Activated CD4-positive, alpha-beta T cell treated with anti-CD3 and anti-CD28 coated beads, Interleukin-2, amount 50 U/mL, for 24 hours (primary cell): ENCODE measurements at places on chromosomes 5 and 9.

GRCh38 chr5:169050636-169051035 is 250.3 kb downstream of the SLIT3 start:
- no peak for DNase-seq

GRCh38 chr9:29717631-29718030 is 2144.3 kb upstream of the C9orf72 start:
- DNase-seq, result no peak

GRCh38 chr9:7067169-7067568 is 309.4 kb downstream of the KDM4C start:
- DNase-seq, result no peak

DNA sequence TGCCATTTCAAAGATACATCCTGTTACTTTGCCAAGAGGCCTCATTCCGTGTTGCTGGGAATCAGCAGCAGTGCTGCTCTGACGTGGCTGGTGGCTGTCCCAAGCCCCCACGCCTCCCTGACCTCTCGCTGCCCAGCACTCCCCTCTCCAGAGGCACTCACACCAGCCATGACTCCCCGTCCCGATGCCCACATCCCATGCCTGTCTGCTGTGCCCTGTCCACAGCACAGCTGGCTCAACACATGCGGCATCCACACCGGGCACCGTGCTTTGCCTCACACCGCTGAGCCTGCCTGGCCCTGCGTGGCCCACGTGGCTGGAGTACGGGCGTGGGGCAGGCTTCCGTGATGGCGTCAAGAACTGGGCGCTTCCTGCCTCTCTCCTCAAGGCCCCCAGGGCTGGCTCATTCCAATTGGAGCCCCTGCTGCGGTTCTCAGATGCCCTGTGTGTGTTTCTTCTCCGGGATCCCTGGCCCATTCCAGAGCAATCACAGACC is 7.8 kb upstream of the LCN1 start:
- DNase-seq, result no peak

DNA sequence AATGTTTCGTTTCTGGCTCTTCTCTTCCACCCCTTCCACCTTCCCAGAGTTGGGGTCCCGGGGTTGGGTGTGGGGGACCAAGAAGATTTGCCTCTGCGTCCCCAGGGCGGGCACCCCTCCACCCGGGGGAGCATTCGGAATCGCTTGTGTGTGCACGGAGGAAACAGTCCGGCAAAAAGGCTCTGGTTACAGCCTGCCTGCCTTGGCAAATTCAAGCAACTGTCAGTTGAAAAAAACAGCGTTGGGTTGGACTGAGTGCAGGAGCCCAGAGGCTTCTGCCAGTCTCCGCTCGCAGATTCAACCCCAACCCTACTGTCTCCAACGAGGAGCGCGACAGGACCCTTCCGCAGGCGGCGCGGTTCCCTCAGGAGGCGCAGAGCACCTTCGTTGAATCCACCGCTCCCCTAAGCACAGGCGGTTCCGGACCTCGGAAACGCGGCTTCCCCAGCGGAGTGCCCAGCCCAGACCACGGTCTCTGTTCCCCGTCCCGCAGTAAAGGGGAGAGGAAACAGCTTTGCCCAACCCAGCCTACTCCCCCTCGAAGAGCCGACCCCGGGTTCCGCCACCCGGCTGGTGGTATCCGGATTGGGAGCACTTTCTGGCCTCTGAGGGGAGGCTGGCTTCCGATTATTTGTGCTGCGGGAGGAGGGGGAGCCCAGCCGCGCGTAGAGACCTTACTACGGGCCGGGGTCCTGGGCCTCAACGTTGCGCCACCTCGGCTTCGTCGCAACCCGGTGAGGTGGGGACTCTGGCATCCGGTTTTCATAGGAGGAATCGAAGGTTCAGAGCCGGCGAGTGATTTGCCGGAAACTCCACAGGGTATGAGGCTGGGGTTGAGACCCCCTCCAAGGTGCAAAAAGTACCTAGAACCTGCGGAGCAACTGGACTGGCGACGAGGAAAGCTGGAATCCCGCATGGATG is 9.6 kb downstream of the LHX6 start:
- no peak for DNase-seq

DNA sequence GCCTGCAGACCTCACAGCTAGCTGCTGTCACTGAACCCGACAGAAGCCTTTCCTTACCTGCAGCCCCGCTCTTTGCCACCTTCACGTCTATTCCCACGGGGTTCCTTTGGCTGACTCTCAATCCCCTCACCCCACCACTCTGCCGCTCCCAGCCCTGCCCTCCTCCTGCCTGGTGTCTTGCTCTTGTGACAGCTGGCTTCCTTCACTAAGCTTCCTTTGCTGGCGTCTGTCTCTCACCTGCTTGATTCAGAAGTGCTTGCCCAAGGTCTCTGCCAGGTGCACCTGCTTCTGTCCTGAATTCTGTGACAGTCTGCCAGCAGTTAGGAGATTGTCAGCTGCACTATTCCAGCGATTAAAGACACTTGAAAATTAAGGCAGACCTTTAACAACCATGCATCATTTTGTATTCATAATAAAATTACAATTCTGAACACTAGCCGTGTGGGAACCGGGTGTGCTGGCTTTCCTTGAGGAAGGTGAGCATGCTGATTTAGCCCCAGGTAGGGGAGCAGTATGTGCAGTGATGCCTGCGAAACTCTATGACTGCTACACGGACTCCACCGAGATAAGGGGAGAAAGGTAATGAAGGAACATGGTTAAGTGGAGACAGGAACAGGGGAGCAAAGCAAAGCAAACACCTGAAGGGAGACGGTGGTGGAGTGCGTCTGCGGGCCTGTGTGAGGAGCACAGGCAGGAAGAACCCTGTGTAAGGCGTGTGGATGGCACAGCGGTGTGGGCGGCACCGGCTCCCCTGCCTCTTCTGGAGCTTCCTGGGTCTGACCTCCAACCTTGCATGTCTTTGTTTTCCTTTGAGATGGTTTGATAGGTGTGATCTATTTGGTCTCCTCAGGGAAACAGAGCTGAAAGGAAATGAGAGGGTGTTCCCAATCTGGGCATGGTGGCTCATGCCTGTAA is 80.1 kb upstream of the CACNA1B start:
- no peak for DNase-seq

GRCh38 chr9:98502976-98503325 is 205.8 kb downstream of the GABBR2 start:
- no peak for DNase-seq

DNA sequence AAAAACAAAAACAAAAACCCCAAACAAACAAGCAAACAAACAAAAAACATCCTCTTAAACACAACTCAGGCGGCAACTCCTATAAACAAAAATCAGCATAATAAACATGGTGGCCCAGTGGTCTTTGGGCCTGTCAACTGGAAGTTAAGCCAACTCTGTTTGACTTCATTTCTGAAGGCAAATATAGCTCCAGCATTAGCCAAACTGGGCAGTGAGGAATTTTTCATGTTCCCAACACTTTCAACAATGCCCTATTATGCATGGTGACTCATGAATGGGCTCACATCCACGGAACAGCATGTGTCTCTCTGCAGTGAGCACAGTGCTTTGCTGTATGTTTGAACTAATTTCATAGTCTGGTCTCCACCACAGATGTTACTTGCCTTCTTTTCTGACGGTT is 143.9 kb upstream of the STC2 start:
- no peak for DNase-seq

- DNase-seq, result no peak
Observed at GRCh38 chr5:113227798-113228197, 207.0 kb downstream of the TSSK1B start.

DNA sequence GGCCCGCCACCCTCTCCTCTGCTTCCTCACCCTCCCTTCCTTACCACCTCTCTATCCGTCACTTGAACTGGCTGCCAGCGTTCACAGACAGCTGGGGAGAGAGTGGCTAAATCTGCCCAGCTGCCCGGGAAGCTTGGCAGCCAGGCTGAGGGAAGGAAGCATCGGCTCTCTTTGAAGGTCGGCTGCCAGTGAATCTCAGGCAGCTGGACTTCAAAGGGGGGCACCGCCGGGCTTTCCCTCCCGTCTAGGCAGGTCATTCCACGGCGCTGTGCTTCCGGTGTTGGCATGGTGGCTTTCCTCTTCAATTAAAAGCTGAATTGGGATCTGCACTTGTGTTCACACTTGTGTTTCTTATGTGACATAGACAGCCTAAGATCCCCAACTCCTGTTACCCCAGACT is 174.0 kb downstream of the GDNF start:
- no peak for DNase-seq

GRCh38 chr5:17077440-17078233 is 139.8 kb upstream of the BASP1 start:
- DNase-seq, result no peak

GRCh38 chr5:9951865-9952516 is 297.7 kb downstream of the ATPSCKMT start:
- DNase-seq, result no peak

- no peak for DNase-seq
Observed at GRCh38 chr5:62326702-62327101, 20.7 kb downstream of the KIF2A start.

DNA sequence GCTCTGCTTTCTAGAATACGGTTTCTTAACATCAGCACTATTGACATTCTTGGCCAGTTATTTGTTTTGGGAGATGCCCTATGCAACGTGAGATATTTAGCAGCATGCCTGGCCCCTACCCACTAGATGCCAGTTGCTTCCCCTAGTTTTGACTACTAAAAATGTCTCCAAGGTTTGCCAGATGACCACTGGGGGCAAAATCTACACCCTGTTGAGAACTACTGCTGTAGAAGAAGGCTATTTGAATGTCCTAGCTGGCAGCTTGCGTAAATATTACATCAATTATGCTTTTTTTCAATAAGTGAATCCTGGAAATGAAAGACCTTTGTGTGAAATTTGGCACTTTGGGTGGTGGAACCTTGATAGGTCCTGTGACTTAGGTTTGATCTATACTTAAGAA is 5.0 kb downstream of the NCBP1 start:
- DNase-seq, result no peak

GRCh38 chr5:36630201-36631145 is 24.1 kb downstream of the SLC1A3 start:
- DNase-seq, result no peak

- no peak for DNase-seq
Observed at GRCh38 chr9:126833710-126834345, 26.6 kb upstream of the ZBTB34 start.
